ENCODE measurements at places on chromosomes 7 and 10.

DNA sequence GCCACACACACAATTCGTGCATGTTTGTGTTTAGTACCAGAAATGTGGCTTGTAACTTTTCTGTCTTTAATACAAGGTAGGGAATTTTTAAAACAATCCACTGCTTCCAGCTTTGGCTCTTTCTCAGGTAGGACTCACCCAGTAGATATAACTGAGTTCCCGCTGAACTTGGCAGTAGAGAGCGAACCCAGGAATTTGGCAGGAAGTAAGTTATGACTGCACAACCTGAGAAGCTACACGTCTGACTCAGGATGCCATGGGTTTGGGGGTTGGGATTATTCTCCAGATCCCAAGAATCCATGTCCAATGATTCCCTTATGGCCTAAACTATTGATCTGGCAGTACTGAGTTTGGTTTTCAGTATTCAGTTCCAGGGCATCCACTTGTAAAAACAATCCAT is 499.7 kb downstream of the CALN1 start:
- no peak for DNase-seq

DNA sequence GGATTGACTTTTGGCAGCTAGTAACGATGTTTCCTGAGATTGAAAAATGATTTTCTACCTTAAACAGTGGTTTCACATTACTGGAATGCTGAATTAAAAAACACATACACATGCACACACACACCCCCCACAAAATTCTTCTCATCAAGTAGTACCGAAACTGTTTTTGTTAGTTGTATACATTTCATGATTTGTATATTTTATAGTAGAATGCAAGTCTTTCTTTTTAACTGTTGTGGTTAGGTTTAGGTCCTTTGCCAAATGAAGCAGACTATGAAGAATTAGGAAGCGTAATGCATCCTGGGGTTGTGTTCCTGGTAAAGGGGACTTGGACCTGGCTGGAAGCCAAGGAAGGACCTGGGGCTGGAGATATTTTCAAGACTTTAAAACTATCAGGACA is 505.8 kb downstream of the SUGCT start:
- DNase-seq = no peak

DNA sequence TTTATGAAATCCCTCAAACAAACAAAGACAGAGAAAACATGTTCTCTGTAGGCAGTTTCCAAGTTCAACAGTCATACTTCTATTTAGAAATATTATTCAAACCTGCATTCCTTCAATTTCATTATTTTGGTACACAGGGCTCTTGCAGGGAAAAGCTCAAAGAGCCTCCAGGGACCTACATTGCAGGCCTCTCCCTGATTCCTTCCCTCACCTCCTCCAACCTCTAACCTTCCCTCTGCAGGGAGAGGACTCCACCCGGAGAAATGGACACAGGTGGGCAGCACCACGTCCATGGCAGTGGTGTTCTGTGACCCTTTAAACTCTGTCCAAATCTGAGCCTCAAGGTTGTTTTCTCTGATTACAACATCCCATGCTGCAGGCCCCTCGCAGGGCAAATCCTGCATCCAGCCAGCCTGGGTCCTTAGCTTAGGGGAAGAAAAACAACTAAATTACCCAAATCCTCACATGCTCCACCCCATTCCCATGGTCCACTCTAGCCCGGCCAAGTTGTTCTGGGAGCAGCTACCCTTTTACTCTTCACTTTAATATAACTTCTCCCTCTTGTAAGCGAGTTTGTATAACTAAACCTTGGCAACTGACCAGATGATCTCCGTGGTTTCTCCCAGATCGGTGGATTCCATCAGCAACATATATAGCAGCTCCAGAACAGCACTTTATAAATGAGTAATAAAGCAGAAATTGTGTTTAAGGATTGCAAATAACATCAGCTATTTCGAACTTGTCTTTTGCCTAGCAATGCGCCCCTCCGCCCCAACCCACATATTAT is 129.8 kb downstream of the CUBN start:
- no peak for DNase-seq

- no peak for DNase-seq
These were observed 53.1 kb downstream of the TEX36 start for GRCh38 chr10:125629758-125630376.

- DNase-seq = no peak
These were observed 225.5 kb downstream of the SFMBT2 start for GRCh38 chr10:7185367-7185690.

GRCh38 chr7:82444220-82444909 is 788 bp upstream of the CACNA2D1 start:
- no peak for DNase-seq

- DNase-seq = peak; percentile 3
These were observed 3.8 kb upstream of the STN1 start for GRCh38 chr10:103921750-103922195.

DNA sequence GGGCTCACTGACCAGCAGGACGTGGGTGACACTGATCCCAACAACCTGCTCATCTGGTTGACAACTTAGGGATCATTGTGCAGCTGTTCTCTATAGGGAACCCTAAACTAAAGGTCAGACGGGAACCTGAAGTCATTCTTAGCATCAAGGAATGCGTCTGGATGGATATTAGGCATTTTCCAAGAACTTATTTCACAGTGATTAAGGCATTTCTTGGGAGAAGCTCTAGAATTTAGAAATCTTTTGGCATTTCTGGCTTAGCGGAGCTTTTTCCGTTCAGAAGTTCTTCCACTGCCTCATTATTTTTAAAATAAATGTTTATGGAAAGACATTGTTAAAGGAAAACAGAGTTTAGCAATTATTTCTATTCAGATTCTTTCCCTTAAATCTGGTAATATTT is 303.3 kb upstream of the IGFBP3 start:
- no peak for DNase-seq

DNA sequence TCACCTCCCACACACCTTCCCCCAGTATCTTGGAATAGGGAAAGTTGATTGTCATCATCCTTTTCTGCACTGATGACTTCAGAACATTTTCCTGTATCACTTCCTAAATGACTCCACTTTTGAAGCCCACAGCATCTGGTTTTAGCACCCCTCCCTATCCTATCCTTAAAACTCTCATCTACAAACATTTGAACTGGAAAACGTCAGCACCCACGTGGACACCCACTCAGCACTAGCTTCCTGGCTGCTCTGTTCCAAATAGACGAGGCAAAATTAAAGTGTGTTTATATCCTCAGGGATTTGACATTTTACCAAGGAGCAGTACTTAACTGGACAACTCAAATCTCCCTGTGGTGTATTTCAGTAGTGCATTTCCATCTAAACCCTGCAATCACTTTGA is 73.9 kb downstream of the REEP3 start:
- no peak for DNase-seq

- DNase-seq = no peak
These were observed 11.1 kb downstream of the MSRB2 start for GRCh38 chr10:23106331-23107072.

Data from activated CD4-positive, alpha-beta T cell treated with anti-CD3 and anti-CD28 coated beads, Interleukin-2, amount 50 U/mL, for 4 hours (primary cell).